Hematopoietic multipotent progenitor cell treated with erythropoietin and hydrocortisone succinate and interleukin-3 and kit ligand, for 4 days (in vitro differentiated cells): ENCODE measurements at places on chromosomes 6 and 20.

GRCh38 chr20:58716476-58717277, 24.1 kb downstream of the NPEPL1 start:
- no peak for DNase-seq

DNA sequence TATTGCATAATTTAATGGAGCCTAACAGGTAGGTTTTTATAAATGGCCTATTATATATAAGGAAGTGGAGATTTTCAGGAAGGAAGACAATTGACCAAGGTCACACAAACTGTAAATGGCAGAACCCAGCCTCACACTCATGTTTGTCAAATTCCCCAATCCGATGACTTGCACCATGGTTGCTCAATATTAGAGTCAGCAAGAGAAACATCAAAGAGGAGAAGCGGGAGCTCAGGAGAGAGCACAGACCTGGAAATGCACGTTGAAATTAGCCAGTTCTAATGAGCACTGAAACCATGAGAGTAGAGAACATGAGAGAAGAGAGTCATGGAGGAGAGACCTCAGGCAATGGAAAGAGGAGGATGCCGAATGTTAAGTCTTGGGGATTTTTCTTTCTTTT, 13.5 kb upstream of the MLIP start:
- DNase-seq: no peak

GRCh38 chr6:132205946-132206345, 195.3 kb downstream of the MOXD1 start:
- no peak for DNase-seq

DNA sequence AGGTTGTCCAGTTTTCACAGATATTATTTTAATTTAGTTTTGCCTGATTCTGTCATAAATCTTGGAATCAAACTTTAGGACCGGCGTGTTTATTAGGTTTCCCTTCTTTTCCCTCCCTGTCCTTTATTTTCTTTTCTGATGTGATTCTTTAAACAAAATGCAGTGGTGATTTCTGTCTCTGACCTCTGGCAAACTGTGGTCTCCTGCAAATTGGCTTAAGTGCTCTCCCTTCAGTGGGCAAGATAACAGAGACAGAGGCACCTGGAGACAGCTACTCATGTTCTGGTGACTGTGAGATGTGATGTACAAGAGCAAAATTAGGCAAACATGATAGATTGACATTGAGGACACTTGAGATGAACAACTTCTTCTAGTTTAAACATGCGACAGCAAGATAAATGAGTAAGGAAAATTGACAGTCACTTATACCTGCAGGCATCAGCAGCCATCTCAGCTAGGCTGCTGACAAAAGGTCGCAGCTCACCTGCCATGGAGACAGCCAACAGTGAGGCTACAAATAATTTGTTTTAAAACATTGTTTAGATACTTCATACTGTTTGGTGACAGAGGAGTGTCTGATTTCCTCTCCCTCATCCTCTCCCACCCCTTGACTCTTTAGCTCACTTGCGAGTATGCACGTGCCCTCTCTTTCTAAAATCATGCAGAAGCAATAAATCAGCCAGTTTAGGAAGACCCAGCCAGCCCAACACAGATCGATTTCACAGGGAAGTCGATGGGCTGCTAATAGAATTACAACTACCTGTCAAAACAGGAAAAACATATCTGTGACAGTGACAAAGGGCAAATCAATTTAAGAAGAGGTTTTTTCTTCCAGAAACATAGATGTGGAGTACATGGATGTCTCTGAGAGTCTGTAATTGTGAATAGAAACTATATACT, 63.4 kb upstream of the MAP3K7 start:
- no peak for DNase-seq

DNA sequence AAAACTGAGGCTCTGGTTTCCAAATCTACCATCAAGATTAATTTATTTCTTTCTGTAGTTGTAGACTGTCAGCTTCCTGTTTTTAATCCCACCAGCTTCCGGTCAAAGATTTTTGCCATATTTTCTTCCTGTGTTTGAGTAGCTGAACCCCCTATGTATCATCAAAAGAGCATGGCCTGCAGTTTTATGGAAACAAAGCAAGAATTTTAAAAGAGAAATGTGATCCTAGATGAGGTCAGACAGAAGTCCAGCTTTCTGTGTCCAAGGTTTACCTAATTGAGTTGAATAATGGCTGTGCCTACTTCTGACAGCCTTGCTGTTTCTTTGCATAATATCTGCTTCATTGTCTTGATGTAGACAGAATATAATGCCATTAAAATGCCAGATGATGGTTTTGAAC, 163.7 kb downstream of the CARMIL1 start:
- peak; percentile 42 for DNase-seq

DNA sequence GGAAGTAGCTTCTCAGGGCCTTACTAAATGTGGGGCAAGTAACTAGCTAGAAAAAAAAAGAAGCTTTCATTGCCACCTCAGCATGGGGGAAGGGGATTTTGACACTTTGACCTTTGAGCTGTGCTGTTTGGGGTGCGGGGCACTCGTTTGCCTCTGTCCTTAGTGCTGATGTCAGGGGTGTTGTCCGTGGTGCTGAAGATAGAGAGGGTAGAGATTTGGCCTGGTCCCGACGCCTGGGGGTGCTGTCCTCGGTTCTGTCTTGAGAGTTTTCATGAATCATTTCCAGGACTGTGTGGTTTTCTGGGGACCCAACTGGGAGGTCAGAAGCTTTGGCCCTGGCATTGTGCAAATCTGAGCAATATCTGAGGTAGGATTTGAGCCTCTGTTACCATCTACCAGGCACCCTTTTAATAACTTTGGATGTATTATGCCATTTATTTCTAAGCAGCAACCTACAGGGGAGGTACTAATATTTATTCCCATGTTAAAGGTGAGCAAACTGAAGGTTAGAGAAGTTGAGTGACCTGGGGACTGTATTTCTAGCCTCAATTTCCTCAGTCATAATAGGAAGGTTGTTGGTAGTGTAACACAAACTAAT, 78.0 kb downstream of the DLGAP4 start:
- peak; percentile 83 for DNase-seq

DNA sequence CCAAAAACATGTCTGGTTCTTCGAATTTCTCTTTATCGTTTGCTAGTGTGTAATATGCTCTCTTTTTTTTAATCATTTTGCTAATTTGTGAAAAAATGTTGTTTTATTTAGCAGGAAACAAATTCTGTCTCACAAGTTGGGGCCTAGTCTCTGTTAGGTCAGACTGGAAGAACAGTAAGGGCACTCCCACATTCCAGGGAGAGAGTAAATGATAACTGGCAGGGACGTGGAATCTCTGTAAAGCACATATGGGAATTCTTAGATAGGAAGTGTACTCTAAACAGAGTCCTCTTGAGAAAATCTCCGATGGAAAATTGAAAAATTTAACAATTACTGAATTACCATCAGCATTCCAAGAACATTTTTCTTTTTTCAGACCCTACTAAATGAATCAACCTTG, 16.4 kb upstream of the CCDC28A start:
- no peak for DNase-seq

DNA sequence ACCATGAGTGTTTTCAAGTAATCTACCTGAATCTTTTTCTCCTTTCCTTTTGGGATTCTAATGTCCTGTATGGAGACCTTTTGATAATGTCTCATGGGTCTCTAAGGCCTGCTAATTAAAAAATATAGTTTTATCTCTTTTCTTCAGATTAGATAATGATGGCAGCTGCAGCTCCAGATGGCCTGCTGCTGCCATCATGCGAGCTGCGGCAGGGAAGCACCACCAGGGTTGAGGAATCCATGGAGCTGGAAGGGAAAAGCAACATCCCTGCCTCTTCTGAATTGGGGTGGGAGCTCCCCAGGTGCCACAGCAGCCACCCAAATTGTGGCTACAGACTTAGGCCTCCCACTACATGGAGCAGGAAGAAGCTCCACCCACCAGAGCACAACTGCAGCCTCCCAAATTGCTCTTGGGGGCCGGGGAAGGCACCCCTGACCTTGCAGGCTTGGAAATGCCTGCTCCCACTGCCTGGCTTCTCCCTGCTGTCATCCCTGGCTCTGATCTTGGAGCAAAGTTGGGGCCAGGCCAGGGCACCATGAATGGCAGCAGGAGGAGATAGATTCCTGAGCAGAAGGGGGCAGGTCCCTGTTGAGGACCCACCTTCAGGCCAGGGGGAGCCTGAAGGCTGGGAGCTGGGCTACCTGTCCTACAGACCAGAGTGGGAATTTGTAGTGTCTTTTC, 189.6 kb upstream of the MAN1A1 start:
- no peak for DNase-seq

GRCh38 chr6:161347988-161348627, 74.2 kb upstream of the AGPAT4 start:
- no peak for DNase-seq

- DNase-seq: no peak
Measured at GRCh38 chr6:120274547-120274946, 925.0 kb upstream of the MAN1A1 start.

DNA sequence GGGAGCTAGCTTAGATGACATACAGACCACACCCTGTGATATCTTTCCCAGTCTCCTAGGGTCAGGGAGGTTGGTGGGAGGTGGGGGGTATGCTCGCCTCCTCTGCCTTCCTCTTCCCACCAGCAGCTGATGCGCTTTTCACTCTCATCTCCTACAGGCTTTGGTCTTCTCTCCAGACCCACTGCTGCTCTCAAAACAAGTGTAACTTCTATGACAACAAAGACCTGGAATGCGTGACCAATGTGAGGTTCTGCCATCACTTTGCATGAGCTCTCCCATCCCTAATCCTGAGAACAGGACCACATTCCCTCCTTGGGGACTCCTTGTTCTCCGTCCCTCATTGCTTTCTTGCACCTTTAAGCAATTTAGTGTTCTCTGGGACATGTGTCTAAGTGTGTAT, 2.7 kb downstream of the CTSA start:
- no peak for DNase-seq

DNA sequence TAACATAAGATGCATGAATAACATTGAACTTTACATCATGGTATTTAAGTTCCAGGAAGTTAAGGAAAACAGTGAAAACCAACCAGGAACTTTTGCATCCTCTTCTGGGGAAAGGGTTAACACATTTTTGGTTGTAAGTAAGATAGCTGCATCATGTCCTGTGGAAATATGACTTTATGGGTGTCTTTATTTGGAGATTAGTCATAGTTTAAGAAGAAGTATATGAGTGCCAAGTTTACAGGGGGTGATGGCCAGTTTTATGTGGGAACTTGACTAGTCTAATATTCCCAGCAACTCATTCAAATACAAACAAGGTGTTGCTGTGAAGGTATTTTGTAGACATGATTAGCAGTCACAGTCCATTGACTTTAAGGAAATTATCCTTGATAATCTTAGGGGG, 78.0 kb downstream of the PDE10A start:
- no peak for DNase-seq

DNA sequence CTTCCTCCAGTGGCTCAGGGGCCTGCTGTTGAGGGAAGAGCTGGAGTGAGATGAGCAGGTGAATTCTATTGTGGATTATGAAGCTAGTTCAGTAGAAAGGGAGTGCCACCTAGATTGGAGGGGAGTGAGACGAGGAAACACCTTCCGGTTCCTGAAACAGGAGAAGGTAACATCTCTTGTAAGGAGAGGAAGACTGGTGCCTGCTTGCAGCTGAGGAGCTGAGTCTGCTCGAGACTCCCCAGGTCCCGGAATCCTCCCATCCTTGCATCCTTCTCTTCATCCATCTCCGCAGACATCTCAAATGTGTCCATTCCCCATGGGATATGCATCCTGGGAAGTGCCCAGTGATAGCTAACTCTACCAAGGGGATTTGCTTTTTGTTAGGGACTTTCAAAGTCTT, 242.9 kb upstream of the ZFP64 start:
- DNase-seq: no peak

DNA sequence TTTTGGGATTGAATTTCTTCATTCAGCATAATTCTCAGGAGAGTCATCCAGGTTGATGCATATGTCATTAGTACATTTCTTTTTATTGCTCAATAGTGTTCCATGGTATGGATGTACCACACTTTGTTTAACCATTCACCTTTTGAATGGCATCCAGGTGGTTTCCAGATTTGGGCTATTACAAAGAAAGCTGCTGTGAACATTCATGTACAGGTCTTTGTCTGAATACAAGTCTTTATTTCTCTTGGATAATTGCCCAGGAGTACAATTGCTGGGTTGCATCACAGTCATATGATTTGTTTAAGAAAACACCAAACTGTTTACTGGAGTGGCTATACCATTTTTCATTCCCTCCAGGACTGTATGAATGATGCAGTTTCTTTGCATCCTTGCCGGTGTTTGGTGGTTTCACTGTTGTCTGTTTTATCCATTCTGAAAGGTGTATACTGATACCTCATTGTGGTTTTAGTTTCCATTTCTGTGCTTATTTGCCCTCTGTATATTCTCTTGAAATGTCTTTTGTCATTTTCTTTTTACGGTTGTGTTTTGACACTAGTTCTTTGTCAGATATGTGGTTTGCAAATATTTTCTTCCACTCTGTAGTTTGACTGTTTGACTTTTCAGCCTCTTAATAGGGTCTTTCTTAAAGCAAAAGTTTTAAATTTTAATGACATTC, 8.8 kb downstream of the CDKAL1 start:
- DNase-seq: no peak

- no peak for DNase-seq
Measured at GRCh38 chr6:145836170-145836569, 21.6 kb upstream of the FBXO30 start.

DNA sequence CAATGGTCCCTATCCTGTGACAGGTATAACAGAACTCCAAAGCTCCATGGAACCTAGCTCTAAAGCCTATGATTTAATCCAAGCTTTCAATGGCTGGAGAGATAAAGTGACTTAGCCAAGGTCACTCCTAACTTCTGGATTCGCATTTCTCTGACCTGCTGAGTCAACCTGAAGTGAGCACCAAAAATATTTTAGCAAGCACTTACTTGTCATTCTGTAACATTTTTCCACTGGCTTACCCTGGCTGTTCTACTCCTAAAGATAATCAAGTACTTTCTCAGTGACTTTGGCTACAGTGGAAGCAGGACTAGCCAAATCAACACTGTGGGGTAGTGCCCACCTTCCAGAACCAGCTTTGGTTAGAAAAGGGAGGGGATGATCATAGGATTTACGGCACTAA, 188.3 kb downstream of the OGFRL1 start:
- no peak for DNase-seq

GRCh38 chr20:20010639-20011500, 6.3 kb upstream of the NAA20 start:
- DNase-seq: no peak

- DNase-seq: no peak
Measured at GRCh38 chr6:18004256-18004985, 17.0 kb upstream of the KIF13A start.

DNA sequence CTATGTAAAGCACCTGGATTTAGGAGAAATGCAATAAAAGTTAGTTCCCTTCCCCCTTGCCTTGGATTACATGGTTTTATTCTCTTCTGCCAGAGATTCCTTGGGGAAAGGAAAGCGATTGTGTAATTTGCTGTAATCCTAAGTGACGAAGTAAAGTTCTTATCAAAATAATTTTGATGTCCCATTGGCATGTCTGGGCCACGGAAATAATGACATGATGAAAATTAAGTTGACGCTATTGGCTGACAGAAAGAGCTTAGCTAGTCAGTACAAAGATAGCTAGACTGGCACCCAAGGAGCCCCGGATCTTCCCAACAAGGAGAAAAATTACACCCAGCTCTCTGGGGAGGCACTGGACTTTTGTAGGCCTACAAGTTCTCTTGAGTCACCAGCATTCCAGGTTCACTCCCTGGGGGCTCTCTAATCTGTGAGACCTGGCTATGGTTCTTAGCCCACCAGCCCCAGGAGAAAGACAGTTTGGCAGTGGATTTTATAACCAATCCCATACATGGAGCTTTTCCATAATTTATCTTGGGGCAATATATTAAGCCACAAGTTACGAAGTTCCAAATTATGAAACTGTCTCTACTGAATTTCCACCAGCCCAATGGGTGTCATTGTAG, 59.9 kb downstream of the FOXA2 start:
- DNase-seq: no peak

GRCh38 chr20:50712771-50713656, 18.4 kb upstream of the PARD6B start:
- DNase-seq: no peak

GRCh38 chr6:138818496-138819194, 22.8 kb downstream of the ECT2L start:
- no peak for DNase-seq
